Stimulated activated CD8-positive, alpha-beta memory T cell treated with anti-CD3 and anti-CD28 coated beads, Interleukin-4, amount 100 ng/mL, for 24 hours (primary cell): ENCODE measurements at places on chromosomes 3 and 15.

GRCh38 chr3:13702286-13702685 is 153.4 kb downstream of the FBLN2 start:
- no peak for DNase-seq

GRCh38 chr3:48088056-48088748 is 72.0 kb upstream of the MAP4 start:
- no peak for DNase-seq

DNA sequence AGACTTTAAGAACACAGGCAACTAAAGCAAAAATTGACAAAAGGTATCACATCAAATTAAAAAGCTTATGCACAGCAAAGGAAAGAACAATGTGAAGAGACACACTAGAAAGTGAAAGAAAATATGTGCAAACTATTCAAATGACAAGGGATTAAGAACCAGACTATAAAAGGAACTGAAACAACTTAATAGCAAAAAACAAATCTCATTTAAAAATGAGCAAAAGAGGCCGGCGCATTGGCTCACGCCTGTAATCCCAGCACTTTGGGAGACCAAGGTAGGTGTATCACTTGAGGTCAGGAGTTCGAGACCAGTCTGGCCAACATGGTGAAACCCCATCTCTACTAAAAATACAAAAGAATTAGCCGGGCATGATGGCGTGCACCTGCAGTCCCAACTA is 14.4 kb downstream of the NGLY1 start:
- no peak for DNase-seq

DNA sequence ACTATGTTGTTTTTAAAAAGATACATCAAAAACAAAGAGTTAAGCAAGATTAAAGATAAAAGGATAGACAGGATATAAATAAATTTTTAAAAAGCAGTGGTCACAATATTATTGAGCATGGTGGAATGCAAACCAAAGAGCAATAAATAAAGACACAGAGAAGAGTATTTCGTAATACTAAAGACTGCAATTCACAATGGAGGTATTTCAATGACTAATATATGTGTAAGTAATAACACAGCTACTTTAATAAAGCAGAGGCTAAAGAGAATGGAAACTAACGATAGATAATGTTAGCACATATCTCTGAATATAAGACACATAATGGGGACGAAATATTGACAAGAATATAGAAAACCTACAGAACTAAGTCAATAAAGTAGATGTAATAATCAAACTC is 219.6 kb downstream of the WDR72 start:
- DNase-seq = no peak

DNA sequence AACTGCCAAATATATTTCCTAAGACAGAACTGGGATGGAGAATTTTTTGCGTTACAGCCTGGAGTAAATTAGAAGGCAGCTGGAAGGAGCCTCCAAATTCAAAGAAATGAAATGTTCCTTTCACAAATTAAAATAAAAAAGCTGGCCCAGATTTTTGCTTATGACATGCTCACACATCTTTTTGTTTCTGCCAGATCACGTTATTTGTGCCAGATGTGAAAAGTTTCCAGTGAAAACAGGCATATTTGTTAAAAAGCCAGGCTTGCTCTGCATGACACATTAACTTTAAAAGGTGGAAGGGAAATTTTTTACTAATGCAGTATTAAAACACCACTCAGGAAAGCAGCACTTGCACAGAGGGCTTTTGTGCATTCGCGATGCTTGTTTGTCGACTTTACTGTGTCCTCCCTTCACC is 23.3 kb upstream of the ACKR4 start:
- DNase-seq = no peak

DNA sequence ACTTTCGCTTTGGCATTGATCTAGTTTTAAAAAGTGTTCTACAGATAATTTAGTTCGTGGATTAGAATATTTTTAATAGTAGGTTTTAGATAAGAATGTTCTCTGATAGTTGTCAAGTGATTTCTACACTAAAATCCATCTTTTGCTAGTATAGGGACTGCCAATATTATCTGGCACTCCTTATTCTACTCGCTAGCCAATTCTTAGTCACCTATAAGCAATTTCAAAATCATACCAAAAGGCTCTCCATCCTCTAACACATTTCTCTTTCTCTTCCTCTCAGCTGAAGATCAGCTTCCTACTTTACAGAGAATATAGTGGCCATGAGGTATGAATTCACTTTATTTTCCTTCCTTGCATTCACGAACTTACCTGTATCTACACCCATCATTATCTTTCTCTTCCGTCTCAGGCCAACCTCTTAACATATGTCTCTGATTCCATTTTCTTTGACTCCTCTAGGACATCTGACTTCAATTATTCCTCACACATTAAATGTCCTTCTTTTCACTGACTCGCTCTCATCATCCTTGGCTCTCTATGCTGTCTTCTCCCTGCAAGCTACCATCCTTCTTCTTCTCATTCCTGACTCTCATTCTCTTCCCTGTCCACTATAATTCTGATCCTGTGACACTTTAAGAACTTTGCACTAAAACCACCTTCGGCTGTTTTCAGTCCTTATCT is 35.5 kb downstream of the C3orf80 start:
- DNase-seq = no peak

DNA sequence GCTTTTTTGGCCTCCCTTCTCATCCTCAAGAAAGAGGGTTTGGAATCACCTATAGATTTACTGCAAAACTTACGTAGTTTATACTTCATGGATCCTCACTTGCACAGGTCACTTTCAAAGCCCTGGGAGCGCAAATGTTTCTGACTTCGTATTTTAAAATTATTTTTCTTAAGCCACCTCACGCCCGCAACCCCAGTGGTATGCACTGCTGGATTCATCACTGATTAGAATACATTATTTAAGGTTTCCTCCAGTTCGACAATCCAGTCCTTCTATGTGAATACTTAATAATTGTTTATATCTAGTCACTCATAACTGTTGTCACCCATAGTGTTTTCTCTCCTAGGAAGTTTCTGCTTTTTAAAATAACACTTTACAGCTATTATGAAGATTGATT is 339.9 kb downstream of the CHL1 start:
- no peak for DNase-seq

GRCh38 chr3:15348246-15348645 is 15.9 kb upstream of the SH3BP5 start:
- no peak for DNase-seq

DNA sequence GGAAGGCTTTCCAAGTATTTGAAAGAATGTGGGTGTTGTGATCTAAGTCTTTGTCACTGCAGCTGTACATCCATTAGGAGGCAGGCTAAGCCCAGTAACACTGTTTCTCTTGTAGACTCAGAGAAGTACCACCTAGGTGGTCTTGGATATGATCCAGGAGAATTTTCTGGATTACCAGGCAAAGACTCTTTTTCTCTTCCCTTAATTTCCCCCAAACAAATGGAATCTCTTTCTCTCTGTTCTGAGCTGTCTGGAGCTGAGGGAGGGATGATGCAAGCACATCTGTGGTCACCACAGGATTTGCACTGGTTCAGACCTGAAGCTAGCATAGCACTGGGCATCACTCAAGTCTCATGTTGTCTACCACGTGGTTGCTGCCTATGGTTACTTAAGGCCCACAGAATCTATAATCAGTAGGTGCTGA is 227.6 kb downstream of the NECTIN3 start:
- DNase-seq = no peak

DNA sequence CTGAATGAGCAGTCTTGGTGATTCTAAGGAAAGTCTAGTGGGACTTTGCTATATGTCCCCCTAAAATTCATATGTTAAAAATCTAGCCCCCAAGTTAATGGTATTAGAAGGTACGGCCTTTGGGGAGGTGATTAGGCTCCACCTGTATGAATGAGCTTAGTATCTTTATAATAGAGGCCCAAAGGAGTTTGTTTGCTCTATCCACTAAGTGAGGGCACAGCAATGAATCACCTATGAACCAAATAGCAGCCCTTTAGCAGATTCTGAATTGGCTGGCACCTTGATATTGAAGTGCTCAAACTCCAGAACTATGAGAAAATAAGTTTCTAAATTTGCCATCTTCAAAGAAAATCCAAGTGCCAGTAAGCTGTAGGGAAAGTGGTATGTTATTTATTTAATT is 187.9 kb downstream of the SUCNR1 start:
- DNase-seq = no peak

GRCh38 chr15:93358166-93359059 is 269.4 kb upstream of the RGMA start:
- no peak for DNase-seq

- no peak for DNase-seq
Measured at GRCh38 chr3:120850381-120851295, 57.4 kb upstream of the STXBP5L start.

DNA sequence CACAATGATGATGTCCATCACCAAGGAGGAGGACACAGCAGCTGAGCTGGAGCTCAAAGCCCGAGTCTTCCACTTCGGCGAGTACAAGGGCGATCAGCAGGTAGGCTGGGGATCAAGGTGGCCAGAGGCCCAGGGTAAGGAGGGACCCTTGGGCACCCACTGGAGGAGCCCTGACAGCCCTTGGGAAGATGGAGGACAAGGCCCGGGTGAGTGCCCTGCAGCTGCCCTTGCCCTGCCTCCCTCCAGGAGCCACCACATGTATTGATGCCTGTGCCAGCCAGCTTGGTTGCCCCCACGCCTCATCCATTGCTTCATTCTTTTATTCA is 38.4 kb downstream of the CFAP100 start:
- DNase-seq = no peak

DNA sequence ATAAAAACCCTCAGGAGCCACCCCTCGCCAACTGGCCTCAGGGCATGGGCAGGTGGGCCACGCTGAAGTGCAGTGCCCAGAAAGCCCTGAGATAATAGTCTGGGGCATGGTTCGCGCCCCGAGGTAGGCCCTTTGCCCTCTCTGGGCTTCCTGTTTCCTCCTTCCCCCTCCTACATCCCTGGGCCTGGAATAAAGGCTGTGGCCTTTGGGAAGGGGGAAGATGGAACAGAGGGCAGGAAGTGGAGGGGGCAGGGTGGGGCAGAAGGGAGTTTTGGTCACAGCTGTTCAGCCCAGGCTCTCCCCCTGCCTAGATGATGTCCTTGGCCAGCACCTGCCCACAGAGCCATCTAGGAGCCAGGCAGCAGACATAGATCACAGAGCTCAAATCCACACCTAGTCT is 11.3 kb downstream of the CSRNP1 start:
- no peak for DNase-seq

- no peak for DNase-seq
Measured at GRCh38 chr15:51307811-51308210, 30.6 kb downstream of the CYP19A1 start.

- DNase-seq = no peak
Measured at GRCh38 chr3:154818676-154819255, 261.4 kb upstream of the MME start.

GRCh38 chr3:99430348-99431134 is 207.9 kb upstream of the COL8A1 start:
- no peak for DNase-seq

GRCh38 chr3:32111560-32111959 is 5.1 kb downstream of the GPD1L start:
- DNase-seq = no peak

DNA sequence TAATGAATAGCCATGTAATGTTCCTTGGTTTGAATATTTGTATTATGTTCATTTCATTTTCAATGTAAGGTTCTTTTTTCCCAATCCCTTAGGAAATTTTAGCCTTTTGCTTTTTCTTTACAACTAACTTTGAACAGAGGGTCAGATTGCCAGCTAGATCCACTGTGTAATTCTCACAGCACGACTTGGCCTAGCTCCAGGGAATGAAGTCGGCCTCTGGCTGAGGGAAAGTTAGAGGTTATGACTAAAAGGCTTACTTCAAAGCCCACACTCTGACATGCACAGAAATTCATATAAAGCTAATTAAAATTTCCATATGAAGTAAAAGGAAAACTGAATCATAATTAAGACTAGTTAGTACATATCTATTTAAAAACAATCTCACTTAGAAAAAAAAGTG is 38.7 kb downstream of the ROBO1 start:
- DNase-seq = no peak

GRCh38 chr15:55401786-55402246 is 6.3 kb downstream of the CCPG1 start:
- DNase-seq = no peak

- DNase-seq = no peak
Measured at GRCh38 chr15:68383161-68384074, 48.5 kb downstream of the ITGA11 start.

DNA sequence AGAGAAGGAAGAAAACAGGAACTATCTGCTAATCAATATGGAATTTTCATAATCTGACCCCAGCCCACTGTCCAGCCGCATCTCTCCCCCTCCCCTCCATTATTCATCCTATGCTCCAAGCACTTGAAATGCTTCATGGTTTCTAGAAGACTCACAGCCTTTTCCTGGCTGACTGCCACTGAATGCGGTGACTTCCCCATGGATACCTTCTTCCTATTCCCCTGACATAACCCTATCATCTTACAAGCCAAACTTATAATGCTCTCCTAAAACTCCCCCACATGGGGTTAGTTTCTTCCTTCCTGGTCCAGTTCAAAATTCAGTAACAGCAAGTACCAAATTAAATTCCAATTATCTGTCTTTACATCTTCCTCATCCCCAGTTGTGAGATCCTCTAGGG is 31.2 kb upstream of the PTX3 start:
- no peak for DNase-seq

- DNase-seq = no peak
Measured at GRCh38 chr15:62582580-62582979, 417.5 kb upstream of the C2CD4B start.

DNA sequence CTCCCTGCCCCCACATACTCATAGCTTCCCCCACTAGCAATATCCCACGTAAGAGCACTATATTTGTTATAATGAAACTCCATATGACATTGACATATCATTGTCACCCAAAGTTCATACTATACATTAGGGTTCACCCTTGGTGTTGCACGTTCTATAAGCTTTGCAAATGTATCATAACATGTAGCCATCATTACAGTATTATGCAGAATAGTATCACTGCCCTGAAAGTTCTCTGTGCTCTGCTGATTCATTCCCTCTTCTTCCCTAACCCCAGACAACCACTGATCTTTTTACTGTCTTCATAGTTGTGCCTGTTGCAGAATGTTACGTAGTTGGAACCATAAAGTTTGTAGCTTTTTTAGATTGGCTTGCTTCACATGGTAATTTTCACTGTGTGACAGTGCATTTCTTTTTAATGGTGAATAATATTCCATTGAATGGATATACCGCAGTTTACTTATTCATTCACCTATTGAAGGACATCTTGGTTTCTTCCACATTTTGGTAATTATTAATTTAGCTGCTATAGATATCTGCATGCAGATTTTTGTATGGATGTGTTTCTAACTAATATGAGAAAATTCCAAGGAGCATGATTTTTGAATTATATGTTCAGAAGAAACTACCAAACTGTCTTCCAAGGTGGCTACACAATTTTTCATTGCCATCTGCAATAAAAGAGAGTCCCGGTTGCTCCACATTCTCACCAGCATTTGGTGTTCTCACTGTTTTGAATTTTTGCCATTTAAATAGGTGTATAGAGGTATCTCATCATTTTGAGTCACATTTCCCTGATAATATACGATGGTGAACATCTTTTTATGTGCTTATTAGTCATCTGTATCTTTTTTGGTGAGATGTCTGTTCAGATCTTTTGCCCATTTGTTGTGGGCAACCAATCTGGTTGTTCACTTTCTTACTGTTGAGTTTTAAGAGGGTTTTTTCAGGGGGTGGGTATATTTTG is 59.7 kb downstream of the CD200 start:
- DNase-seq = no peak
